Activated T-cell treated with anti-CD3 and anti-CD28 coated beads for 4 hours (primary cell): ENCODE measurements at places on chromosomes 12 and 14.

GRCh38 chr14:61884711-61885110 is 122.5 kb downstream of the SNAPC1 start:
- no peak for DNase-seq

DNA sequence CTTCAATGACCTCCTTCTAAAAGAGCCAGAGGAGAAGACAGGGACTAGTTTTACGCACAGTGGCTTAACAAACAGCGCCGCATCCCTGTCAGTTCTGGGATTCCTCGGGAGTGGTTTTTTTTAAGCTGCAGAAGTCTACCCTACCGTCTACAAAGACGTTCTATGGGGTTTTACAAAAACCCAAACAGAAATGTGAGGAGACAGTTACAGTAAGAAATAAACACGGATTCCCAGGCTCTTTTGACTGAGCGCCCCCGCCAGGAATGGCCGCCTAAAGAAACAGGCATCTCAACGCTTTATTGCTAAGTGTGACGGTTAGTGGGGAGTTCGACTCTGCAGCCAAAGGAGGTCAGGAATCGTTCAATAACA is 484 bp downstream of the ALKBH1 start:
- DNase-seq: no peak

DNA sequence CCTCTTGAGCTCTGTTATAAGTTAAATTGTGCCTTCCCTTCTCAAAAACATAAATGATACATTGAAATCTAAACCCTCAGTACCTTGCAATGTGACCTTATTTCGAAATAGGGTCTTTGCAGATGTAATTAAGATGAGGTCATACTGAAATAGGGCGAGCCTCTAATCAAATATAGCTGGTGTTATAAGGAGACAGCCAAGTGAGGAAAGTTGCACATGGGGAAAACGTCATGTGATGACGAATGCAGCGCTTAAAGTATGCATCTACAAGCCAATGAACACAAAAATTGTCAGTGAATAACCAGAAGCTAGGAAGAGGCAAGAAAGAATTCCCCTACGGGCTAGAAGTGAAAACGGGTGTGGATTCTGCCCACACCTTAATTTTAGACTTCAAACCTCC is 305.2 kb upstream of the FOXG1 start:
- DNase-seq: no peak

DNA sequence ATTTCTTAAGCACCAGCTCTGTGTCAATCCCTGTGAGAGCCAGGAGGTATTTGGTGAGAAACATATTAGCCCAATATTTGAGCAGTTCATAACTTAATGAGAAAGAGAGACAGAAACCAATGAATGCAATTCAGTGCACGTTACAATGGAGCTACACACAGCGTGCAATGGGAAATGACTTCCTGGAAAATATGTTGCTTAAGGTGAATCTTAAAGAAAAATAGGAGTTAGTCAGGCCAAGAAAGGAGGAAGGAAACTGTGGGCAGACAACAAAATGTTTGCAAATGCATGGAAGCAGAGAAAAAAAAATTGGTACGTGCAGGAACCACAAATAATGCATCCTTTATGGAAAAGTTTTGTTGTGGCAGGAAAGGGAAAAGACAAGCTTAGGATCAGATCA is 481.7 kb downstream of the BCAT1 start:
- DNase-seq: no peak

- no peak for DNase-seq
These were observed 11.6 kb downstream of the ITGA7 start for GRCh38 chr12:55696141-55696540.

GRCh38 chr12:75474116-75474515 is 6.4 kb upstream of the GLIPR1 start:
- DNase-seq: no peak

- no peak for DNase-seq
These were observed 36.8 kb downstream of the DEGS2 start for GRCh38 chr14:100122481-100123223.

- no peak for DNase-seq
These were observed 525.3 kb downstream of the MED13L start for GRCh38 chr12:115752156-115752555.

GRCh38 chr14:36009643-36010042 is 166.9 kb downstream of the PTCSC3 start:
- no peak for DNase-seq

GRCh38 chr14:102084931-102085330 is 1.9 kb downstream of the HSP90AA1 start:
- no peak for DNase-seq

DNA sequence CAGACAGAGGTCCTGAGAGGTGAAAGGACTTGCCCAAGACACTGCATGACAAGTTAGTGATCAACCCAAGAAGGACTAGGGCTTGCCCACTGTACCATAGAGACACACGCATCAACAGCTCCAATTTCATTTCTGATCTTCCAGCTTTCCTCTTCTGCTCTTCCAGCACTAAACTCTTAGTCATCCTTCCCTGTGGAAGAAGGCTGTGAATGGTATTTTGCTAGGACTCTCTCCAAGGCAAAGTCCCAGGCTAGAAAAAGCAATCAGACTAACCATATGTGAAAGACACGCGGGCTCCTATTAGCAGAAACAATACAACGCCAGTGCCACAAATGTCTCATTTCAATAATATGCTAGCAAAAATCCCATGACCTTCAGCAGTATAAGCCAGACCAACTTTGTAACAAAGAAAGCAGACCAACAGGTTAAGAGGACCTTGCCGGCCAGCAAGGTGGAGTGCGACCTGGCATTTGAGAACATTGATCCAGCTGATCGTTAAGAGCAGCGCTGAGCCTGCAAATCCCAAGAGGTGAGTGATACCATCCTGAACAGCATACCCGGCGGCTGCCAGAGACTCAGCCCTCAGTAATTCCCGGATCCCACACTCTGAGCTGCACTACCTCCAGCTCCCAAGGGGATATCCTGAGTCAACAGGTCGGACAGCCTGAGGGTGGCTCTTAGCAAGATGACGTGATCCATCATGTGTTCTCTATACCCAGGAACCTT is 132.5 kb downstream of the FOXN3 start:
- DNase-seq: no peak

GRCh38 chr14:60974090-60974651 is 6.7 kb downstream of the TRMT5 start:
- DNase-seq: no peak

- no peak for DNase-seq
These were observed 7.8 kb downstream of the KRT1 start for GRCh38 chr12:52672321-52672933.

- no peak for DNase-seq
These were observed 57.0 kb downstream of the CATSPERB start for GRCh38 chr14:91674911-91675310.

DNA sequence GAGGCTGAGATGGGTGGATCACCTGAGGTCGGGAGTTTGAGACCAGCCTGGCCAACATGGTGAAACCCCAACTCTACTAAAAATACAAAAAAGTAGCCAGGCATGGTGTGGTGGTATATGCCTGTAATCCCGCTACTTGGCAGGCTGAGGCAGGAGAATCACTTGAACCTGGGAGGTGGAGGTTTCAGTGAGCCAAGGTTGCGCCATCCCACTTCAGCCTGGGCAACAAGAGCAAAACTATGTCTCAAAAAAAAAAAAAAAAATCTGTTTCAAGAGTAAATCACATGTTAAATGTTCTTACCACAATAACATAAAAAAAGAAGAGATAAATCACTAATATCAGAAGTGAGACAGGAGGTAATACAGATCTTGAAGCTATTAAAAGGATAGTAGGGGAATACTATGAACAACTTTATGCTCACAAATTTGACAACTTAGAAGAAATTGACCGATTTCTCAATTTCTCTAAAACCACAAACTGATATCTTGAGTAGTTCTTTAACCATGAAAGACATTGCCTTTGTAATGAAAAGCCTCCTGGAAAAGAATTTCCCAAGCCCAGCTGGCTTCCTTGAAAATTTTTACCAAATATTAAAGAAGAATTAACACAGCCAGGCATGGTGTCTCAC is 37.7 kb downstream of the TAOK3 start:
- DNase-seq: no peak

- DNase-seq: no peak
These were observed 201.3 kb upstream of the OR4E1 start for GRCh38 chr14:21874946-21875345.

- no peak for DNase-seq
These were observed 1.0 kb upstream of the BDKRB2 start for GRCh38 chr14:96203635-96204034.
